RCC 7860 (cell line): ENCODE measurements at places on chromosomes 7 and 10.

GRCh38 chr7:106757846-106758245 is 96.9 kb upstream of the CCDC71L start:
- no peak for DNase-seq

- no peak for DNase-seq
These were observed 14.2 kb downstream of the HK1 start for GRCh38 chr10:69292459-69292858.

- no peak for DNase-seq
These were observed 205.2 kb downstream of the SFMBT2 start for GRCh38 chr10:7205656-7206055.

DNA sequence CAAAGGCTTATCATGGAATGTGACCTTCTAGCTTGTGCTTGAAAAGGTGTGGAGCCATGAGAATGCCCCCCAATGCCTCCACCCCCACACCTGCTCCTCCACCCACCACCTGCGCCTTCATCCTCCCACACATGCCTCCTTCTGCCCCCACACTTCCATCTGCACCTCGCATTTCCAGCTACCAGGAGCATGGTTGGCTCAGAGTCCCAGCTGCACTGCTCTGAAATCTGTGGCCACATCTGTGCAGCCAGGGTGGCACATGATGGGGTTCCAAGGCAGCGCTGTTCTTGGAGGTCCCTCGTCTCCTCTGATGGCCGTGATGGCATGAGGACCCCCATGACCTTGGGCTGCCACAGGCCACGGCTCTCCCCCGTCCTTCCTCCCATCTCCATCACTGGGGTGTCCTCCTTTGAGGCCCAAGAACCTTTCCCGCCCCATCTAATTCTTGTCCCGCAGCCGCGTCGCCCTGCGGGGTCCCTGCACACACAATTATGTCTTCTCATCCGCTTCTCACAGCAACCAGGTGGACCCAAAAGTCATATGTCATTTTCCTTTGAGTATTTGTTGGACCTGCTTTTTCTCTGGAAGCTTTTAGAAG is 40.6 kb upstream of the CNPY1 start:
- DNase-seq: no peak

- peak; percentile 100 for DNase-seq
These were observed 906.7 kb upstream of the AUTS2 start for GRCh38 chr7:68691261-68692216.

GRCh38 chr7:132739271-132739955 is 163.1 kb upstream of the PLXNA4 start:
- DNase-seq: peak; percentile 67

DNA sequence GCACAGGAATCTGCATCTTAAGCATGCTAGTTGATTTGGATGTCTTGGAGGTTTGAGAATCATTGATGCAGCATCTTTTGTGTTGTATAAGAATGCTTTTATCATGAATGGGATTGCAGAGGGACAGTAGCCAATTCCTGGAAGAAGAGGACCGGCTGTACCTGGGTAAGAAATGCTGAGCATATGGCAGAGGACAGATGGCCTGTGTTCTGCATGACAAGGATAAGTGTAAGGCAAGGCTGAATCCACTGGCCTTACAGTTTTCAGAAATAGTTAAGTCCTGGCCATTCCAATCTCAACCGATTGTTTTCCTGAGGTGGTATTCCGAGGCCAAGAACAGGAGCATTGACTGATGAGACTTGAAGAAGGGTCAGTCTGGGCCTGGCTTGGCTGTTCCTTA is 24.4 kb upstream of the KBTBD2 start:
- no peak for DNase-seq

DNA sequence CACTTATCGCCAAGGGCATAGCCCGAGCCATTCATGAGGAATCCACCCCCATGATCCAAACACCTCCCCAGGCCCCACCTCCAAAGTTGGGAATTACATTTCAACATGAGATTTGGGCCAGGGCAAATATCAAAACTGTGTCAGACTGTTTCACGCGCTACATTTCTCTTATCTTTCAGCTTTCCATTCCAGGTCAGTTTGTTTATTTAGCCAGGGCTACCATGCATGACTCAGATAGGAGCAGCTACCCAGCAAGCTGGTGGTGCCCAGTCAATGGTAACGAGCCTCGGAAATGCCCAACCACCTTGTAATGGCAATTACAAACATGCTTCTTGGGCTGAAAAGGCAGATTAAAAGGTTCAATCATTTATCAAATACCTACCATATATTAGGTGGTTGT is 43.6 kb upstream of the BAMBI start:
- DNase-seq: peak; percentile 76

DNA sequence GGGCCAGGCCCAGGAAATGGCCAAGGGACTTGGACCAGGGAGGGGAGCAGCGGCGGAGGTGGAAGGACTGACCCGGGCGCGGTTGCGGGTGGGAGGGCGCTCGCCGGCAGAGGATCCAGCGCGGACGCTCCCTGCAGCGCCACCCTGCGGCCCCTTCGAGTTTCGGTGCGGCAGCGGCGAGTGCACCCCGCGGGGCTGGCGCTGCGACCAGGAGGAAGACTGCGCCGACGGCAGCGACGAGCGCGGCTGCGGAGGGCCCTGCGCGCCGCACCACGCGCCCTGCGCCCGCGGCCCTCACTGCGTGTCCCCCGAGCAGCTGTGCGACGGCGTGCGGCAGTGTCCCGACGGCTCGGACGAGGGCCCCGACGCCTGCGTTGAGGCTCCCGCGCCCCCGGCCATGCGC is 16.8 kb upstream of the ZNF467 start:
- DNase-seq: no peak

GRCh38 chr10:33134011-33134751 is 176.2 kb upstream of the ITGB1 start:
- DNase-seq: peak; percentile 100

DNA sequence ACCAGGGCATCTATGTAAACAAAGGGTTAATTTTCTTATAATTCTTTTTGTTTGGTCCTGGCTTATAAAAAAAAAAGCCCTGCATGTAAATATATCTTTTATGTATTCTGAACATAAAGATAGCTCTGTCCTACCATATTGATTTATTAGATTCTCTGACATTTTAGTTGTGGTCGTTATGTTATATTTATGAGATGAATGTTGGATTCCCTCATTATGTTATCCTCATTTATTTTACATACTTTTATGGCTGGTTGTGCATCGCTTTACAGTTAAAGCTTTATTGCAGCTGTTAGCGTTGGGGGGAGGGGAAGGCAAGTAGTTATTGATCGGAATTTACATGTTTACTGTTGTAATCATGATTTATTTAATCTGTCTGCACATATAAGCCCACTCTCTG is 431.5 kb downstream of the LRMDA start:
- no peak for DNase-seq

DNA sequence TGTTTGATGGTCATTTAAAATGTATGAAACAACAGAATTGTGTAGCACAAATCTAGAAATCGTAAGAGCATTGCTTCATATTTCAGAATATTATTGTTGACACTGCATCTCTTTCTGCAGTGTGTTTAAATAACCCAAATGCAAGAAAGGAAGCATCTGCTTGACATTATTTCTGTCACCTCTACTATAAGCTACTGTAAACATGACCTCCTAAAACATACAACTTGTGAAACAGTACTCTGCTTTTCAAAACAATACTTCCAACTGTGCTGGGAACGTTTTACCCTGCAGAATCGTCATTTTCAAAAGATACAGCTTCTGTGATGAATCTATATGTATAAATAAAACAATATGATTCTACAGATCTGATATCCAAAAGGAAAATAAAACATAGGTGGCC is 82.0 kb downstream of the RNF133 start:
- no peak for DNase-seq

GRCh38 chr7:112481833-112482670 is 1.3 kb downstream of the LSMEM1 start:
- DNase-seq: peak; percentile 85

DNA sequence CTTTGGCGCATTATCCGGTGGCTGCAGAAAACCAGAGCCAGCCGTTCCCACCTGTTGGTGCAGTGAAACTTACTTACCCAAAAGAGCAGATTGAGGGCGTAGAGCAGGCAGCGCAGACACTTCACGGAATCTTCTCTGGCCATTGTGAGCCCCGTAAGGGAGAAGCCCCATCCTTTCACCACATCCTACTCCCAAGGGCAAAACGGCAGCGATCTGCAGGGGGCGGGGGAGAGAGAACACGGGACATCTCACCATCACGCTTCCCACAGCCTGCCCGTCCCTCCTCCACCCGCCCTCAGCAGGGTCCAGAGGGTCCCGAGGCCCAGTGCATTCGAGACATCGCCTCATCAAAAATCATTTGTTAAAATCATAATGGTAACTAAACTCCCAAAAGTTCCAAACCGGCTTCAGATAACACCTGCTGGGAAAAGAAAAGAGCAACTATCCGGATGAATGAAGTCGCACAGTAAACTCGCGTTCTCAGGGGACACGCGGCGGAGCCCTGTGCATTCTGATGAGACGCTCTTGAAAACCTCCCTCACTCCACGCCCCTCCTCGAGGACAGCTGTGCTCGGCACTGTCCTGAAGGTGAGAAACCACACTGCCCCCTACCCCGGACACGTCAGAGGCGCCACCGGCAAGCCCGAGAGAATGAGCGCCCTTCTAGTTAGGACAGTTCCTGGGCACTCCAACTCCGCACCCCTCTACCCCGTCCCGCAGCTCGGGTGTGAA is 1.2 kb downstream of the TSPAN12 start:
- peak; percentile 30 for DNase-seq

- DNase-seq: no peak
These were observed 20.8 kb upstream of the PAX2 start for GRCh38 chr10:100724531-100725027.

GRCh38 chr10:100007231-100008141 is 2.3 kb downstream of the DNMBP start:
- no peak for DNase-seq

DNA sequence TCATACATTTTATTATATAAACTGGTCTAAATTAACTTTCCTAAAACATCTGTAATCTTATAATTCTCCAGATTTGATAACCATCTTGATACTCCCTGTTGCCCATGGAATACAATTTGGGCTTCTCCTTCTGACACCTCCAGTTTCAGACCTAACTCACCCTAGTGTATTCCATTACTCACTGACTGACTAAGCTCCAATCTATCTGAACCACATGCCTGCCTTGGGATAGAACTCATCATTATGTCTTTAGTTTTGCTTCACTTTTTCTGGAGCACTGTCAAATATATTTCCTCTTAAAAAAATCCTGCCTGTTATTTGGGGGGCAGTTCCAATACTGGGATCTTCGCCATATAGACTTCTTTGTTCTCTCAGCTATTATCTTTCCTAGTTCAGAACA is 4.9 kb upstream of the FOXP2 start:
- DNase-seq: peak; percentile 50

- no peak for DNase-seq
These were observed 27.8 kb downstream of the ABI1 start for GRCh38 chr10:26832960-26833359.

- DNase-seq: no peak
These were observed 15.4 kb downstream of the NSUN6 start for GRCh38 chr10:18635995-18636394.

GRCh38 chr7:15305002-15305600 is 256.7 kb downstream of the AGMO start:
- DNase-seq: peak; percentile 40

GRCh38 chr7:96143495-96144259 is 178.2 kb downstream of the SLC25A13 start:
- DNase-seq: no peak

GRCh38 chr10:54139819-54140428 is 661.1 kb downstream of the PCDH15 start:
- no peak for DNase-seq

DNA sequence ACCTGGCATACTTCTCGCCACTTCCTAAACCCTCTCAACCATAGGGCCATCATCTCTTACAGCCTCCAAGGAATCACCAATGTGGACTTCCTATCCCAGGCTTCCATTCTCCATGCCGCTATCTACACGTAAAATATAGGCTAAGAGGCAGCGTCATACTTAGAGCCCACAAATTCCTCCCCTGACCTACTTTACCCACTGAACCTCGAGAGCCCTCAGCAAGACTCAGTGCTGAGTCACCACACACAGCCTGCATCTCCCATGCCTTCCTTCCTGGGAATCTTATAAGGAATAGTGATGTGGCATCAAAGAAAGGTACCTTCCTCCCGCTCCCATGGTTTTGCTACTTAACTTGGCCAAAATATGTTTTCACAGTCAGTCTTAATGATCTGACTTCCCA is 435.6 kb upstream of the NFE2L3 start:
- peak; percentile 83 for DNase-seq

DNA sequence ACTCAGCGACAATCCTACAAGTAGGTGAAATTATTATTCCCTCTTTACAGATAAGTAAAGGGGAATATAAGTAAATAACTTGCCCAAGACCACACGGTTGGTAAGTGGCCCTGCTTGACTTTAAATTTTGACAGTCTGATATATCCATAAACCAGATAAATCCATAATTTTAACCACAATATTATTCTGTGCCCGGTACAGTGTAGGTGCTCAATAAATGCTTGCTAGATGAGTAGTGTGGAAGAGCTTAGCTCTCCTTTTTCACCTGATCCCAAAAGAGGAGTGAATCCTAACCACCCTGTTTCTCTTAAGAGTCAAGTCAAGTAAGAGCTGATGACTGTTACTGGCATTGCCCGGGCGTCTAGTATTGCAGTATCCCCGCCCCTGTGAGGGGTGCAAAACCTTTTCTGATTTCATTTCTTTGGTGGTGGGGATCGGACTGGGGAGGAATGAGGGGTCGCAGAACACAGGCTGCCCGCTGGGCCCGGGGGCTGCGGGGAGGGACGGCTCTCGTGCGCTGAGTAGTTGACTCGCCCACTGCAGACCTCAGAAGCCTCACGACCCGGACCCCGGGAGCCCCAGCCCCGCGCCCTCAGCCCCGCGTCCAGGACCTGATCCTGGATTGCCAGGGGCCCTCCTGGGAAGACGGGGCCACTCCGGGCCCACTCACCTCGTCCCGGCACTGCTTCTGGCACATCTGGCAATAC is 490 bp downstream of the KIN start:
- DNase-seq: no peak

DNA sequence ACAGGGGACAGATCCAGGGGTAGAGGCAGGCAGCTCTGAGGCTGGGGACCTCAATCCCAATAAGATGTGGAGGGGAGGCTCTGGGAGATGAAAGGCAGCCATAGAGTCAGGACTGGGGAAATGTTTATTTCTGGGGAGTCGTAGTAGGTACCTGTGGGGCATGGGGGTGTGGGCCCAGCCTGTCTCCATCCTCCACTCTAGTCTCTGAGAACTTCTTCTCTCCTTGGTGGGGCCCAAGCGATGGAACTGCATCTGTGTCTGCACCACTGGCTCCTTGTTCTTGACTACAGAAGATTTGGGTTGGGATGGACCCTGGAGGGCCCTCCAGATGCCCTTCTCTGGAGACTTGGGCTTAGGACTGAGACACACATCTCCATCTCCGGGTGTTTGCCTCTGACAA is 953.9 kb upstream of the ZNF722 start:
- DNase-seq: no peak

DNA sequence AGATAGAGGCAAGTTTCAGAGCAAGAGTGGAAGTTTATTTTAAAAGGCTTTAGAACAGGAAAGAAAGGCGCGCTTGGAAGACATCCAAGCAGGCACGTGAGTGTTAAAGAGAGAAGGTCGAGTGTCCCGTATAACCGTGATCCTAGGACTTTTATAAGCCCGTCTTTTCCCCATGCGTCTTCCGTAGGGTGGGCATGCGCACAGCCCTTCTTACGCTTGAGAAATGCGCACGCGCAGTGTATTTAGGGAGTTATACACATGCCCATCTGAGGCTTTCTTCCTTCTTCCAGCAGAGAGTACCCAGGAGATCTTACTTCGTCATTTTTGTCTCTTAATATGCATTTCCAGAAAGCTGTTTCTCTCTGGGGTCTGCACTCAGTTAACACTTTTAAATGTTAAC is 52.4 kb downstream of the CALD1 start:
- no peak for DNase-seq

GRCh38 chr10:106224676-106225075 is 939.8 kb downstream of the SORCS1 start:
- DNase-seq: no peak
